Astrocyte (in vitro differentiated cells and primary cell): ENCODE measurements at places on chromosomes 11 and 22. TPM values are rescaled to one million over a fixed set of nuclear protein-coding genes. Genes with fewer than 3 reads are reported as not detected.

The SAA4 gene
- not detected in 2 replicates for total RNA-seq

The KIRREL3 gene
- 0.79 and 0.91 TPM in 2 replicates for total RNA-seq

GRCh38 chr11:86244063-86244521 is 461 bp upstream of the EED start:
- peaks cover 10% of the 10 kb centered on the region for H3K4me1 ChIP-seq
- H3K4me3 ChIP-seq, result peak overlapping the region; percentile 84
- no peaks in the 10 kb centered on the region for H3K36me3 ChIP-seq
- H3K27me3 ChIP-seq, result peaks cover 7% of the 10 kb centered on the region

- peaks cover 2% of the 10 kb centered on the region for H3K4me1 ChIP-seq
- no peaks in the 10 kb centered on the region for H3K36me3 ChIP-seq
- peaks cover 9% of the 10 kb centered on the region for H3K27me3 ChIP-seq
These were observed 3.8 kb upstream of the ADORA2A start for GRCh38 chr22:24423519-24424000.

DNA sequence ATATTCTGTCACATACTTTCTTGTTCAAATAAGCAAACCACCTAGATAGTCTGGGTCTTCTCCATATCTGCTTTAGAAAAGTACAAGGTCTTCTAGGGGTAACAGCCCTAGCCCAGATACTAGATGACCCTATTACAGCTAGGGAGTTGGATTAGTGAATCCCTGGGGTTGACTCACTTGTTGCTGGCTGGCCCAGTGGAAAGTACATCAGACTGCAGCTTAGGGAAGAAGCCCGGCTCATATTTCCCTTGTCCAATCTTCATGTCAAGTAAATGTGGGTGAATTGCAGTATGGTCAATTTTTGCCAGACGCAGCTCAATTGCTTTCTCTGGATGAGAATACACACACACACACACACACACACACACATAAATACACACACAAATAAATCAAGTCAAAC is 79.1 kb upstream of the SCUBE2 start:
- H3K4me1 ChIP-seq, result peaks cover 13% of the 10 kb centered on the region
- peak; percentile 58 for DNase-seq
- H3K27ac ChIP-seq, result no peak overlapping the region
- no peaks in the 10 kb centered on the region for H3K27me3 ChIP-seq
- H3K4me3 ChIP-seq, result no peak overlapping the region
- peaks cover 16% of the 10 kb centered on the region for H3K36me3 ChIP-seq

GRCh38 chr22:38214302-38215056 is 12.7 kb downstream of the MAFF start:
- no peaks in the 10 kb centered on the region for H3K27me3 ChIP-seq
- H3K4me1 ChIP-seq, result peaks cover 34% of the 10 kb centered on the region
- H3K4me3 ChIP-seq, result no peak overlapping the region
- H3K27ac ChIP-seq, result no peak overlapping the region

DNA sequence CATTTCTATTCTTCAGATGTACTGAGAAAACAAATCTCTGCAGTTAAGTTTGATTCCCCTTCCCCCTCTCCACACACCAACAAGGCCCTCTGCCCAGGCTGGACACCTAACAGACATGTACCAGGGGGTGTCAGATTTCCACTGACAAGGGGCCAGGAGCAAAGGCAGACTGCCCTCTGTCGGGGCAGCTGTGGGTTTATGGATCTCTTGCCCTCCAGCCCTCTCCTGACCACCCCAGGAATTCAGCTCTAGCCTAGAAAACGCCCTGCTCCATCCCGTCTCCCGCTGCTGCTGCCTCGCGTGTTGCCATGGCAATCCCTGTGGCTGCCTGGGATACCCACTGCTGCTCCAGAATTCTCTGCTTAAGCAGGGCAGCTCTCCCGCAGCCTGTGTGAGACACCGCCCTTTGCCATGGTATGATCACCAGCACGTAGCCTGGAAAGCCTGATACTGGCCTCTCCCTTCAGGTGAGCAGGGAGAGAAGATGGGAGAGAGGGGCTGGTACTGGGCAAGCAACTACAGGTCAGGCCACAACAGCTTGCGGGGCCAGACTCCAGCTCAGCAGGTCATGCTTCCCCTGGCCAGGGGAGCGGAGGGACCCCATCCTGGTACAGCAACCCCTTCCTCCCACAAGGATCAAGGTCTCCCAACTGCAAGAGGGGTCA is 41.6 kb downstream of the BUD13 start:
- H3K4me3 ChIP-seq, result no peak overlapping the region
- no peaks in the 10 kb centered on the region for H3K36me3 ChIP-seq
- no peak overlapping the region for H3K27ac ChIP-seq
- peaks cover 14% of the 10 kb centered on the region for H3K27me3 ChIP-seq

The MS4A4E gene
- total RNA-seq, result not detected in 2 replicates

The CARNS1 gene
- total RNA-seq, result 0.10 and 0.23 TPM in 2 replicates

GRCh38 chr22:29201782-29202181 is 3.9 kb upstream of the EMID1 start:
- H3K4me3 ChIP-seq, result no peak overlapping the region
- peaks cover 12% of the 10 kb centered on the region for H3K4me1 ChIP-seq
- no peaks in the 10 kb centered on the region for H3K36me3 ChIP-seq
- DNase-seq, result no peak
- H3K27ac ChIP-seq, result no peak overlapping the region

DNA sequence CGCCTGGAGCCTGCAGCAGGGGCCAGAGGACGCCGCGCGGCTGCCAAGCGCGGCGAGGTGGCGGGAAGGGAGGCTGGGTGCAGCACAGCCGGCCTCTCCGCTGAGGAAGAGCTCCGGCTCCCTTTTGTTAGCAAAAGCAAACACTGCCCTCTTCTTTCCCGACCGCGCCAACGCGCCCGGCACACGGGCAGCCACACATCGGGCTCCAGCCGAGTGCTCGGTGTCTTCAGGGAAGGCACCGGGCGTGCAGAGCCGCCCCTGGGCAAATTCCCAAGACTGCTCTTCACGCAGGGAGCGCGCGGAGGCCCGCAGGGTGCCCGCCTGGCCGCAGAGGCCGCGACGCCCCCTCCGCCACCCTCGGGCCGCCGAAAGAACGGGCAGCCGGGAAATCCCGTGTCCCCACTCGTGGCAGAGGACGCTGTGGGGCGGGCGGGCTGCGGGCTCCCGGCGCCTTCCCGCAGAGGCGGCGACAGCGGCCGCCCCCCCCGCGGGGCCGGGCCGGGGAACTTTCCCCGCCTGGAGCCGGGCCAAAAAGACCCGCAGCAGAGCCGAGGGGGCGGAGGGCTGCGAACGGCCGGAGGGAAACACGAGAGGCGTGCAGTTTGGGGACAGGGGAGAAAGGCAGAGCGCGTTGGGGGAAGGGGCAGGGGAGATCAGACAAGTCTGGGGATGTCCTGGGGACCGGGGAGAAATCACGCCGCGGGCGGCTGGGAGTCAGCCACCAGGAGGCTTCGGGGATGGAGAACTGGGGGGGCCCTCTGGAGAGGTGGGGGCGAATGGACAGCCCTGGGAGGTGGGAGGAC is 931 bp downstream of the CADM1 start:
- H3K4me3 ChIP-seq, result peak overlapping the region; percentile 91
- peaks cover 10% of the 10 kb centered on the region for H3K27me3 ChIP-seq
- no peaks in the 10 kb centered on the region for H3K36me3 ChIP-seq
- peak overlapping the region; percentile 4 for H3K27ac ChIP-seq
- DNase-seq, result peak; percentile 54

The CYP2D6 gene
- total RNA-seq, result 0.82 and 0.91 TPM in 2 replicates

GRCh38 chr11:117819096-117820040 is 5.2 kb downstream of the FXYD2 start:
- no peak overlapping the region for H3K27ac ChIP-seq
- DNase-seq, result peak; percentile 32
- no peak overlapping the region for H3K4me3 ChIP-seq
- H3K27me3 ChIP-seq, result no peaks in the 10 kb centered on the region
- peaks cover 30% of the 10 kb centered on the region for H3K4me1 ChIP-seq
- H3K36me3 ChIP-seq, result no peaks in the 10 kb centered on the region

- H3K27me3 ChIP-seq, result no peaks in the 10 kb centered on the region
- H3K4me1 ChIP-seq, result peaks cover 15% of the 10 kb centered on the region
- peaks cover 8% of the 10 kb centered on the region for H3K36me3 ChIP-seq
- peak overlapping the region; percentile 97 for H3K4me3 ChIP-seq
These were observed 638 bp downstream of the PARVA start for GRCh38 chr11:12377824-12378593.

DNA sequence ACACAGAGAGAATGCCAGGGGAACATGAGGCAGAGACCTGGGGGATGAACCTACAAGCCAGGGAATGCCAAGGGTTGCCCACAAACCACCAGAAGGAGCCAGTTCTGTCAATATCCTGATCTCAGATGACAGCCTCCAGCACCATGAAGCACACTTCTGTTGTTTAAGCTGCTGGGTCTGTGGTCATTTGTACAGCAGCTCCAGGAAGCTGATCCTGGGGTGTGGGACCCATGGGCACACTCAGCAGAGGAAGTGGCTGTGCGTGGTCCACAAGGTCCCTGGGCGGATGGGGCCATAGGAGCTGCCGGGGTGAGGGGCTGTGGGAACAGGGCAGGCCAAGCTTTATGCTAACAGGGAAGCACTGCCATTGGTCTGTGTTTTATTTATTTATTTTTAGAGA is 12.1 kb downstream of the PPM1F start:
- no peaks in the 10 kb centered on the region for H3K27me3 ChIP-seq
- no peak overlapping the region for H3K4me3 ChIP-seq
- H3K36me3 ChIP-seq, result peaks cover 7% of the 10 kb centered on the region
- H3K27ac ChIP-seq, result no peak overlapping the region
- DNase-seq, result no peak
- H3K4me1 ChIP-seq, result peaks cover 35% of the 10 kb centered on the region

GRCh38 chr11:107587306-107587979 is 3.5 kb upstream of the ELMOD1 start:
- no peak overlapping the region for H3K27ac ChIP-seq
- peaks cover 13% of the 10 kb centered on the region for H3K4me1 ChIP-seq
- no peaks in the 10 kb centered on the region for H3K36me3 ChIP-seq
- H3K4me3 ChIP-seq, result no peak overlapping the region

GRCh38 chr11:134414766-134415765 is 3.0 kb upstream of the B3GAT1 start:
- no peak overlapping the region for H3K4me3 ChIP-seq
- no peak overlapping the region for H3K27ac ChIP-seq
- H3K4me1 ChIP-seq, result no peaks in the 10 kb centered on the region
- no peak for DNase-seq
- H3K36me3 ChIP-seq, result no peaks in the 10 kb centered on the region

The FAM181B gene
- 0.11 and 0.17 TPM in 2 replicates for total RNA-seq

The GAL3ST1 gene
- total RNA-seq, result 3.4 and 3.8 TPM in 2 replicates

The CRYBA4 gene
- total RNA-seq, result 1.1 and 2.0 TPM in 2 replicates

DNA sequence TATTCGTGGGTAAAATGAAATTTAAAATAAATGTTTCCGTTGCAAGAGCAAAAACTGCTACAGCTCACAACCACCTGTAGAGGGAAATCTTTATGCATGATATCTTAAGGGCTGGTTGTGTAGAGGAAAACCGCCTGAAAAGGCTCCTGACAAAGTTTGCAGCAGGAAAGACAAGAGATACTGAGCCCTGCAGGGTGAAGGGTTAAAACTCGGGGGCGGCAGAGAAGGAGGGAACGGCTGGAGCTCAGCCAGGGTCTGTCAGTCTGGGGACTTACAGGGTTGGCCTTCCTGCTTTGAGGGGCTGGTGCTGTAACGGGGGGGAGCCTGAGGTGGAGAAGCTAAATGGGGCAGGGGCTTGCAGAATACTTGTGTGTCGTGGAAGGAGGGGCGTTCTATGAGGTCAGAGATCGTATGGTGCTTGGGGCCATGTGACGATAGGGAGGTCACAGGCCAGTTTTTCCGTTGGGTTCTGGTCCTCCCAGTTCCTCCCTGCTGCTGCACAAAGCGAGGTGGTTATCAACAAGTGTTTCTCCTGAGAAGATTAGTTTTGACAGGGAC is 122.9 kb upstream of the HSD17B12 start:
- no peaks in the 10 kb centered on the region for H3K36me3 ChIP-seq
- H3K4me3 ChIP-seq, result no peak overlapping the region
- no peak overlapping the region for H3K27ac ChIP-seq
- H3K4me1 ChIP-seq, result no peaks in the 10 kb centered on the region
- H3K27me3 ChIP-seq, result peaks cover 76% of the 10 kb centered on the region
- no peak for DNase-seq

The SLC36A4 gene
- 25.7 and 28.3 TPM in 2 replicates for total RNA-seq

DNA sequence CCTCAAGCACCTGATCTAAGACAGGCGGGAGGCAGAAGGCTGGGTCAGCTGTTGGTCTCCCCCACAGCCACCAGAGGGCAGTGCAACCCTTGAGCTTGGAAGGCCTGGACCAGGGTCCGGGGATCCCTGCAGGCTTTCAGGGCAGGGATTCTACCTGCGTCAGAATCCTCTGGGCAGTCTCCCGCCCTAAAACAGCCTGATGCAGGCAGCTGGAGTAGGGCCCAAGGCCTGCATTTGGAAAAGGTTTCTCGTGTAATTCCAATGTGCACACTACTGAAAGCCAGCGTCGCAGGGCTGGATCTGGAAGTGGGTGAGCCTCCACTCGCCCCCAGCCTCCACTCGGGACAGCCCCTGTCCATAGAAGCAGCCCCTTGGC is 31.8 kb downstream of the BID start:
- no peaks in the 10 kb centered on the region for H3K36me3 ChIP-seq
- peak; percentile 39 for DNase-seq
- H3K4me1 ChIP-seq, result no peaks in the 10 kb centered on the region
- no peaks in the 10 kb centered on the region for H3K27me3 ChIP-seq
- no peak overlapping the region for H3K4me3 ChIP-seq

- H3K27me3 ChIP-seq, result no peaks in the 10 kb centered on the region
- H3K27ac ChIP-seq, result no peak overlapping the region
- H3K36me3 ChIP-seq, result no peaks in the 10 kb centered on the region
- DNase-seq, result no peak
These were observed 99.9 kb upstream of the SORL1-AS1 start for GRCh38 chr11:121552644-121553043.

The KRTAP5-10 gene
- total RNA-seq, result 0.34 TPM in 1 of 2 replicates, not detected in the other

GRCh38 chr11:93248602-93249001 is 50.8 kb upstream of the SLC36A4 start:
- H3K36me3 ChIP-seq, result no peaks in the 10 kb centered on the region
- H3K27ac ChIP-seq, result no peak overlapping the region
- H3K4me1 ChIP-seq, result no peaks in the 10 kb centered on the region

- H3K27ac ChIP-seq, result peak overlapping the region; percentile 94
- H3K36me3 ChIP-seq, result peaks cover 66% of the 10 kb centered on the region
- DNase-seq, result no peak
- H3K4me1 ChIP-seq, result peaks cover 90% of the 10 kb centered on the region
These were observed 42.2 kb upstream of the BLID start for GRCh38 chr11:122158171-122158570.
